ENCODE measurements at places on chromosomes 3 and 15.

- DNase-seq, result no peak
These were observed 606.7 kb upstream of the MDFIC2 start for GRCh38 chr3:70919091-70919490.

DNA sequence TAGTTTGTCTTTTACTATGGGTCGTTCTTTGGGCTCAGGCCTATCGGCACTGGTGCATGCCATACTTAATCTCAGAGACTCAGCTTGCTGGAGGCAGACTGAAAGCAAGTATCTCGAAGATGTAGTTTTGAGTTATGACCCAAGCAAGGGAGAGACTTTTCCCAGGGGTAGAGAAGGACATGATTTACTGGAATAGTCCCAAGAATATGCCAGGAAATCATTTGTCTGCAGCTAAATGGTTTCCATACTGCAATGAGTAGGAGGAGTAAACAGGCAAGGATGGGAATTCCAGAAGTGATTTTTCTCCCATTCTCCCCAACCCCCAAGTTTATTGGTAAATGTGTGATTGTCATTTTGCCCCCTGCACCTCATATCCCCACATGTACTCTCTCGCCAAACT lies 35.4 kb upstream of the LACTB start:
- DNase-seq, result no peak

GRCh38 chr15:51809457-51809856 lies 20.0 kb upstream of the TMOD3 start:
- DNase-seq, result no peak

- DNase-seq, result no peak
These were observed 20.6 kb upstream of the HHATL start for GRCh38 chr3:42723219-42723618.

DNA sequence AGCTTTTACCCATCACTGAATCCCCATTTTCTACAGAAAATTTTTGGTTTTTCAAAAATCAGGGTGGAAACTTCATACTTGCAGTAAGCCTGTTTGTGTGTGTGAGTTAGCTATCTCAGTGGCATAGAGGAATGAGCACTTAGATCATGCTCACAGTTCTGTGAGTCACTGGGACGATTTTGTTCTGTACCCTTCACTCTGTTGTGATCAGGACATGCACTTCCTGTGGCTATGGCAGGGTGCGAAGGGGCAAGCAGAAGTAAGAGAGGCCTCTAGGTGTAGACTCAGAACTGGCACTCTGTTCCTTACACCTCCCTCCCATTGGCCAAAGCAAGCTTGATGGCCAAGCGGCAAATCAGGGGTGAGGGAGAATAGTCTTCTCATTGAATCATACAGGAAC lies 11.6 kb downstream of the NIPA2 start:
- no peak for DNase-seq

Data from stimulated activated CD4-positive, alpha-beta T cell treated with anti-CD3 and anti-CD28 coated beads, TNF-alpha, amount 100 ng/mL, for 1 hour (primary cell).